ENCODE measurements at places on chromosomes 12 and 14.

GRCh38 chr12:50055831-50056638, 1.4 kb upstream of the ASIC1 start:
- peak; percentile 48 for DNase-seq

DNA sequence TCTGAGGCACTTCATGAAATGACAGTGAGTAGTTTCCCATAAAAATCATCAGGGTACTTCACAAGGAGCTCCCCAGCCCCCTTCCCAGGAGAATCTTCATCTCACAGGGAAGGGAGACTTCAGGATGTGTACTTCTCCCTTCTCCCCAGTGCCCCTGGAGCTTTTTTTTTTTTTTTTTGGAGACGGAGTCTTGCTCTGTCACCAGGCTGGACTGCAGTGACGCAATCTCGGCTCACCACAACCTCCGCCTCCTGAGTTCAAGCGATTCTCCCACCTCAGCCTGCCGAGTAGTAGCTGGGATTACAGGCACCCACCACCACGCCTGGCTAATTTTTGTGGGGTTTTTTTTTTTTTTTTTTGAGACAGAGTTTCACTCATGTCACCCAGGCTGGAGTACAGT, 10.4 kb downstream of the ITPK1 start:
- peak; percentile 73 for DNase-seq

GRCh38 chr14:61965030-61965745, 203.0 kb downstream of the SNAPC1 start:
- DNase-seq, result peak; percentile 74

DNA sequence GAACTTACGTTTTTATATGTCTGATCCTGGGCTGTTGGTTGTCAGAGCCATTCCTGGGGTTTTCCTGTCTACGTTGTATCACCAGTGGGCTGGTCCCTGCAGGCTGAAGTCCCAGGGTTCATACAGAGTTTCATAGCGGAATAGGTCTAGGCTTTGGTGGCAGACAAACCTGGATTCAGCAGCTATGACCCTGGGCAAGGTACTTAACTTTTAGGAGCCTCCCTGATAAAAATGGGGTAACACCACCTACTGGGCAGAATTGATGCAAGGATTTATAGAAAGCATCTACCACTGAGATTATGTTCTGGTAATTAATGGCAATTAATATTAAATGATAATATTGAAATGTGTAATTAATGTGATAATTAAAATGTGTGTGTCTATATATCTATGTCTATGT, 141.2 kb downstream of the SYNE2 start:
- DNase-seq, result peak; percentile 13

DNA sequence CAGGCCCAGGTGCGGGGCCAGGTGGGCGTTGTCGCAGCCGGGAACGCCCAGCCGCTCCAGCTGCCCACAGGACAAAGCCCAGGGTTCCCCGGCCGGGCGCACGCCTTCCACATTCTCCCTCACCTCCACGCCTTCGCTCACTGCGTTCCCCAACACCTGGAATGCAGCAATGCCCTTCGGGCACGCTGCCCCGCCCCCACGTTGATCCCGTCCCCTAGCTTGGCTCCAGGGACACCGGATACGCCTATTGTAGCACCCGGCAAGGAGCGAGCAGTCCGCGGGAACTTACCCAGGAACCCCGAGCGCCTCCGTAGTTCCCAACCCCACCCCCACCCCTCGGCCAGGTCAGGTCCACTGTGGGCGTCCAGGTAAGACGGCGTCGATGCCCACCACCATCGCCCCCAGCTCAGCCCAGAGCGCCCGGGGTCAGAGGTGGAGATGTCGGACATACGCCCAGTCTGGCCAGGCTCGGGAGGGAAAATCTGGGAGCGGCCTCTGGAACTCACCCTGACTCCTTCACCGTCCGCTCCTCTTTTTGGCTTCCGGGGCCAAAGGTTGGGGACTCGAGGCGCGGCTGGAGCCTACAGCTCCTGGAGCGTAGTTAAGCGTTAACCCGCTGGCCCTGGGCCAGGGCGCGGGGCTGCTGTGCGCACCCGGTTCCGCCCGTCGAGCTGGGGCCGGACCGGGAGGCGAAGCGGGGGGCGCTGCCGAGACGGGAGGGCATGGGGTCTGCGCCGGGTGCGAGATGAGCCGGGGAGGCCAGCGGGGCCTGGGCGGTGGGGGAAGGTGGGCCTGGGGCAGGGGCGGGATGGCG, 594 bp upstream of the CEP170B start:
- no peak for DNase-seq

GRCh38 chr14:78486081-78486480, 315.9 kb downstream of the NRXN3 start:
- no peak for DNase-seq

GRCh38 chr14:52987514-52987913, 36.7 kb upstream of the FERMT2 start:
- DNase-seq, result no peak

DNA sequence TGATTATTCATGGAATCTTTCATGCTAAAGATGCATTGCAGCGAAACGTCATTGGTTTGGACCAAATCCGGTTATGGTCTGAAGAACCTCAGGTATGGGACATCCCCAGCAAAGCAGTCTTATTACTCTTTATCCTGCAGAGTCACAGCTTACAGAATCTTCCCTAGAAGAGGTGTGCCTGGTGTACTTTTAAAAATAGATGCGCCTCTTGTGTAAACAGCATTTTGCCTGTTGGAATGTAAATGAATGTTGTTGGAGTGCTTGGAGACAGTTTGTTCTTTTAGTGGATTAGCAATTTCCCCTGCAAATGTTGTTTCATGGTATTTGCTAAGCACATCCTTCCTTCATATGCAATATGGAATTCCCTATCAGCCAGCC, 242.5 kb downstream of the ZFP36L1 start:
- peak; percentile 79 for DNase-seq

DNA sequence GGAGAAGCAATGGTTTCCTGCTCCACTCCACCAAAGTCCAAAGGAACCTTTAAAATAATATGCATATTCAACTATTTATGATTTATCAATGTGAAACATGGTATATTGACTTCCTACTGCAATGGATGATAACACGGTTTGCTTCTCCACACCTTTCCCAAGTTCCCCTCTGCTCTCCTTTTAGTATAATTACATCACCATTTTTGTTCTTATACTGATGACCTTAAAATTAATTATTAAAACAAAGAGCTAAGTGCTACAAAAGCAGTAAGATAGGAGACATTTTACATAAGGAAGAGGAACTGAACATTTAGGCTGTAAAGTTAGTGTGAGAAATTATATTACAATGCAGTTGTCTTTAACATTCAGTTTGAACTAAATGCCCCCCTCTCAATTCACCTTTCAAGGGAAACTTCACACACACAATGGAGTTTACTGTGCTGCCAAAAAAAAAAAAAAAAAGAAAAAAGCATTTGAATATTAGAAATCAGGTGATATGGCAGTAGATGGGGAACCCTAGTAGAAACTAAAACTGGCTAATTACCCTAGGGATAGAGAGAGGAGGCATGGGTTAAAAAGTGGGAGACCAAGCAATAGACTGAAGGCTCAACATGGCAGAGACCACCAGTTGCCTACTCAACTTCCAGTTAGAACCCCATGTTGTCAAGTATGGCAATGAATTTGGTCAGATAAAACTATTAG, 37.1 kb upstream of the STK38L start:
- DNase-seq, result no peak

GRCh38 chr12:46858368-46858767, 32.6 kb upstream of the SLC38A4 start:
- DNase-seq, result no peak

GRCh38 chr14:51019089-51019488, 74.8 kb upstream of the PYGL start:
- no peak for DNase-seq

DNA sequence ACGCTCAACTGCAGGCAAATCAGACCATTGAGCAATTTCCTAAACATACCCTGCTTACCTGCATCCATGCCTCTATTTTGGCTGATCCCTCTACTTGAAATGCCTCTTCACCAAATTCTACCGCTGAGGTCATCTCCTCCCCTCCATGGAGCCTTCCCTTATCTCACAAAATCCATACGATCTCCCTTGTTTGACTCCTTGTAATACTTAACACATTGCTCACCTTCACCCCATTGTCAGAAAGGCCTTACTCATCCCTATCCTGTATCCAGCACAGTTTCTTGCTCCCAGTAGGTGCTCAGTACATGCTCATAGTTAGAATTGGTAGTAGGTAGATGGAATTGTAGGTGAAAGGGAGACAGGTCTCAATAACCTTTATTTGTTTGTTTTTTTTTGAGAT, 5.4 kb downstream of the DDN start:
- no peak for DNase-seq

- peak; percentile 81 for DNase-seq
Measured at GRCh38 chr12:91326058-91327027, 143.7 kb upstream of the DCN start.

DNA sequence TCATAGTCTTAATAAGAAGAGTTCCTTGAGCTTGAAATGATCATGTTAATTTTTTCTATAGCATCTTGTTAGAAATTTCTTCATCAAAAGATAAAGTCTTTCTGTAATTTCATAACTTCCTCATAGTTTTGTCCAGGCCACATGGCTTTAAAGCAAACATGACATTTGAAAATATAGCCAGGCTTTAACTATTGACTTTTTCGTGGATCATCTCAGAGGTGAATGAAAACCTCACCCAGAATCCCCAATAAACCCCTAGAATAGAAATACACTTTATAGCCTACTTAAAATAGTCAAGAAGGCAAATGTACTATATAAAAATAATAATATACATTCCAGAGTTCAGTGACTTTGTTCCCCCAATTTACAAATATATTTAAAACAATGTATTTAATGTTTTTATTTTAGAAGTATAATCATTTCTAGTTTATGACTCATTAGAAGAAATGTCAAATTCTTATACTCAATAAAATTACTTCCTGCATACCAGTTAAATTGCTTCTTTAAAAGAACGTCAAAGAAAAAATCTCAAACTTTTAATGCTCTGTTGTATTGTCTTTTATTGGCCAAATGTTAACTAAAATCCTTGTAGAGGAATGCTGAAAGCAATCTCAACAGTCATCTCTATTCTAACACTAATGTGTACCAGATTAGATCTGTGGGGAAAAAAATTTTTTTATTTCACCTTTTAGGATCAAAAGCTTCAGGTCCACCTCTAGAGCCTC, 21.6 kb downstream of the EXOC5 start:
- no peak for DNase-seq

DNA sequence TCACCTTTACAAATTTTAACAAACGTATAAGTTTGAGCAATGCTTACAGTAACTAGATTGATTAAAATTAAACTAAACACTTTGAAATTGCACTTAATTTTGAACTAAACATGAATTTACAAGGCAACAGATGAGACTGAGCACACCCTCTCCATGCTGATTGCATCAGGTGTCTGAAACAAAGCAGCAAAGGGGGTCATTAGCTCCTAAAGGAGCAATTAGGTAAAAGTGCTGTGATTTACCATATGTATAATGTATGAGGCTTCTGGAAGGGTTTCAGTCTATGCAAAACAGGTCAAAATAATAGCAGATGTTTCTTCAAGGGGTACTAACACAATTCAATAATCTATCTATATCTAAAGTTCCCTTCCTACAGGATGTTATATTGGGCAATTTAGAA, 98.8 kb upstream of the LMNTD1 start:
- no peak for DNase-seq

- peak; percentile 55 for DNase-seq
Measured at GRCh38 chr14:51147183-51147582, 52.3 kb upstream of the TRIM9 start.

- peak; percentile 37 for DNase-seq
Measured at GRCh38 chr14:96592591-96593386, 90.6 kb downstream of the PAPOLA start.

GRCh38 chr14:21258005-21258888, 11.0 kb downstream of the HNRNPC start:
- no peak for DNase-seq

DNA sequence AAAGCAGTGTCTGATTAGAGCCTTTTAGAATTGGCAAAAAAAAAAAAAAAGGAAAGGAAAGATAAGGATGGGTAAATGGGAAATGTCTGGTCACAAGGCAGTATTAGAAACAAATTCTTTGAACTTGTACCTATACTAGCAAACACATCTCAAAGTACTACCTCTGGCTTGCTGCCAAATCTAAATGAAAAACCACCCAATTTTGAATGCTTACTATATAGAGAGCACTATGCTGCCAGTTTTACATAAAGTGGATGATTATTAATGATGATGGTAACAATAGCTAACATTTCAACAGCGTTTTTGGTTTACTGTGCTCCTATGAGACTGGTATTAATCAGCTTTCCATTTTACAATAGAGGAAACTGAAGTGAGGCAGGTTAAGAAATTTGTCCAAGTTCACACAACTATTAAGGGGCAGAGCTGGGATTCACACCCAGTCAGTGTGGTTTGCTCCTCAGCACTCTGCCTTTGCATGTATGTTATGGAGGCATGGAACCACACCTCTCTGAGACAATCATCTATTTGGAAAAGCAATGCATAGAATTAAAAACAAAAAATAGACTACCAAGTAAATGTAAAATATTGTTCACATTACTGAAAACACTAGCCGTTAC, 34.2 kb downstream of the ATP2B1 start:
- no peak for DNase-seq

DNA sequence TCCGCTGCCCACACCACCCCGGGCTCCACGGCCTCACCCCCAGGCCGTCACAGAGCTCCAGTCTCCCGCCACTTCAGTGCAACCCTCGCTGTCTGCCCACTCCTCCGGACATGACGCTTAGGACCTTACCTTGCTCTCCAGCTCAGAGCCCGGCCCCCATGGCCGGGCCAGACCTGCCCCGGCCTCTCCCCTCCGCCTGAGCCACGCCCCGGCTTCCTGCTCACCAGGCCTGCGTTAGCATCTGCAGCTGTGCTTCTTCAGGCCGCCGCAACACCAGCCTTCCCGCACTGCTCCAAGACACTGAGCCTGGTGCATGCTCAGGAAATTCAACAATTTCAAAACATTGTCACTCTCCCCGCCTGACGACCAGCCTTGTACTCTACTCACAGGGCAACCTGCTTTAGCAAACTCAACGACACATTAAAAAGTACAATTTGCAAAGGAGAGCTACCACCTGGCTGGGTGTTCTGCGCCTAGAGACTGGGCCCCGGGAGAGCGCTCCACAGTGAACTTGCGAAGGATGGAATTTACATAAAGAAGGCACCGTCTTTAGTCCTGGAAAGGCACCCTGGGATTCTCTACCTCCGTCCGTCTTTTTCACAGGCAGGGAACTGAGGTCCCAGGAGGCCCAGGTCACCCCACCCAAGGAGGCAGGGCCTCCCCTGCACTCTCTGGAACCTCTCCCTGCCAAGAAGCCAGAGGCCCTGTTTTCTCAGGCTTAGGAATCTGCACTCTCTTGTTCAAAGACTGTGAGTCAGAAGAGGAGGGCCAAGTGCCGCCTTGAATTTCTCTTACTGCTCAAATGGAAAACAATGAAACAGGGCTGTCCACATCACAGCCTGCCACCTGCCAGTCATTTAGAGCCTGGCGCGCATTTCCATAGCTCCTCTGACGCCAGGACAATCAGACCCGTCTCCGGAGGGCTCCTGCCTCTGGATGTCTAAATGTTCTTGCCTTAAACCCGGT, 51.3 kb downstream of the STX2 start:
- peak; percentile 53 for DNase-seq
